ENCODE measurements at places on chromosomes 3 and 15. TPM values are rescaled to one million over a fixed set of nuclear protein-coding genes. Genes with fewer than 3 reads are reported as not detected.

- no peak overlapping the region for H3K27ac ChIP-seq
- H3K4me3 ChIP-seq = no peak overlapping the region
- H3K36me3 ChIP-seq = no peaks in the 10 kb centered on the region
- no peak for DNase-seq
- H3K27me3 ChIP-seq = peaks cover 2% of the 10 kb centered on the region
- H3K4me1 ChIP-seq = no peaks in the 10 kb centered on the region
Observed at GRCh38 chr3:151112731-151113130, 27.3 kb downstream of the MED12L start.

- no peak overlapping the region for H3K27ac ChIP-seq
- H3K4me3 ChIP-seq = no peak overlapping the region
- H3K36me3 ChIP-seq = no peaks in the 10 kb centered on the region
- DNase-seq = no peak
Observed at GRCh38 chr15:79987969-79988368, 17.0 kb upstream of the BCL2A1 start.

Gene PGBD4
- 2.3 TPM for total RNA-seq

Gene HRH1
- total RNA-seq = not detected

GRCh38 chr3:197021729-197022404 is 7.8 kb downstream of the MELTF start:
- H3K27ac ChIP-seq = no peak overlapping the region
- no peak for DNase-seq
- no peaks in the 10 kb centered on the region for H3K36me3 ChIP-seq

Gene TRPM1
- total RNA-seq = not detected

Gene FBXW12
- total RNA-seq = not detected

GRCh38 chr3:23591374-23591773 is 214.4 kb upstream of the UBE2E1 start:
- H3K27ac ChIP-seq = no peak overlapping the region
- H3K4me3 ChIP-seq = no peak overlapping the region
- no peaks in the 10 kb centered on the region for H3K4me1 ChIP-seq

DNA sequence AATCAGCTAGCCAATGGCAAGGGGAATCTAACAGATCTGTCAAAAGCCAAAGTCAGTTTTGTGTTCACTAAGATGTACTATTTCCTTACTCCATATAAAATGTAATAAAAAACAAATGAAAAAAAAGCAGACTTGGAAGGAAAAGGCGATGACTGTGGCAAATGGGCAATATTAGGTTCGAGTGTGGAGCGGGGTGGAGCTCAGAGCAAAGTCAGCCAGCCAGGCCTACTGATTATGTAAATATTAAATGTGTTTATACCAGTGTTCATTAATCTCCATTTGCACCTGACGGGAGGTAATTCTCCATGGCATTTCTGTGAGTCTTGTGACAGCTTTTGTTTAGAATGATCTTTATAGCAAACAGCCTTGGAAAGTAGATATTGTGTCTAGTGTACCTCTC is 96.2 kb upstream of the KCNMB2 start:
- H3K4me3 ChIP-seq = no peak overlapping the region
- DNase-seq = no peak
- H3K4me1 ChIP-seq = no peaks in the 10 kb centered on the region
- H3K27ac ChIP-seq = no peak overlapping the region
- no peaks in the 10 kb centered on the region for H3K27me3 ChIP-seq

DNA sequence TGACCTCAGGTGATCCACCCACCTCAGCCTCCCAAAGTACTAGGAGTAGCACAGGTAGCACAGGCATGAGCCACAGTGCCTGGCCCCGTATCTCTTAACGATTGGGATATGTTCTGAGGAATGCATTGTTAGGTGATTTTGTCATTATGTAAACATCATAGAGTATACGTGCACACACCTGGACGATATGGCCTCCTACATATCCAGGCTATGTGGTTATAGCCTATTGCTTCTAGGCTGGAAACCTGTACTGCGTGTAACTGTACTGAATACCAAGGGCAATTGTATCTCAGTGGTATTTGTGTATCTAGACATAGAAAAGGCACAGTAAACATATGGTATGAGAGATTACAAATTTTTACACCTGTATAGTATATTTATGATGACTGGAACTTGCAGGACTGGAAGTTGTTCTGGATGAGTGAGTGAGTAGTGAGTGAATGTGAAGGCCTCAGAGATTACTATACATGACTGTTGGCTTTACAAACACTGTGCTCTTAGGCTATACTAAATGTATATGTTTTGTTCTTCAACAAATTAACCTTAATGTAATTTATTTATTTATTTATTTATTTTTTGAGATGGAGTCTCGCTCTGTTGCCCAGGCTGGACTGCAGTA is 120.7 kb downstream of the MBNL1 start:
- H3K36me3 ChIP-seq = peaks cover 60% of the 10 kb centered on the region
- H3K4me3 ChIP-seq = no peak overlapping the region
- DNase-seq = no peak
- no peak overlapping the region for H3K27ac ChIP-seq

DNA sequence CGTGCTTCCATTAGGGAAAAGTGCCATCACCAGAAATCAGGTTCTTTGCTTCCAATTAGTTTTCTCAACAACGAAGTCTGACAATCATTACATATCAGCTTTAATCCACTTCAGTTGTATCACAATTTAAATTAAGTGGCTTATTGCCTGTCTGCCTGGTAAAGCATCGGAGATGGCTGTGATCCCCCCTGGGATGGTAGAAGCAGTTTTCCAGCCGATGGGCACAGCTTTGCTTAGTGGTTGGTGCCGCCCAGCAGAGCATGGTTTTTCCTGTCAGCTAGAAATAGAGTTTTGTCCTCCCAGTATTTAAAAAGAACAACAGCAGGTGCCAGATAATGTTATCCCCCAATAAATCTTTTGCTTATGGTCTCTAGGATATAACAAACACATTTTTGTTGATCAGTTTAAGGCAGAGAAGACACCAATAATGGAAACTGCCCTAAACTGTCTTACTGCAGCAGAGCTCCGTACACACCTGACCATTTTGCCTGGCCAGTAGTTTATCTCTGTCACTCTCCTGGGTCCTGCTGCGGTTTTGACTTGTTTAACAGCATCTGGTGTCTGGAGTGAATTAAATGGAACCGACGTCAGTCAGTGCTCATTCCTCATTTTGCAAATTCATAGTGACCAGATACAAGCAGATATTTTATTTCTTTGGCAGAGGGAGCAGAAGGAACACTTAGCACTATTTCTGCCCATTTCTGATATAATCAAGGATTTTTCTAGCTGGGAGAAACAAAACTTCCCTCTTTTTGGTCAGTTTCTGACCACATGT is 79.1 kb downstream of the SLC49A4 start:
- H3K4me1 ChIP-seq = peaks cover 7% of the 10 kb centered on the region
- DNase-seq = no peak
- H3K36me3 ChIP-seq = peaks cover 3% of the 10 kb centered on the region
- no peak overlapping the region for H3K4me3 ChIP-seq
- H3K27me3 ChIP-seq = no peaks in the 10 kb centered on the region
- no peak overlapping the region for H3K27ac ChIP-seq

GRCh38 chr3:115272036-115272824 is 125.1 kb upstream of the ZBTB20 start:
- H3K36me3 ChIP-seq = no peaks in the 10 kb centered on the region
- H3K4me3 ChIP-seq = no peak overlapping the region
- no peaks in the 10 kb centered on the region for H3K27me3 ChIP-seq
- H3K4me1 ChIP-seq = no peaks in the 10 kb centered on the region

Gene COL8A1
- not detected for total RNA-seq

- H3K4me3 ChIP-seq = no peak overlapping the region
- no peaks in the 10 kb centered on the region for H3K36me3 ChIP-seq
- DNase-seq = no peak
- no peaks in the 10 kb centered on the region for H3K4me1 ChIP-seq
- H3K27ac ChIP-seq = no peak overlapping the region
Observed at GRCh38 chr3:134903837-134904236, 108.8 kb downstream of the EPHB1 start.

- DNase-seq = no peak
- H3K27ac ChIP-seq = peak overlapping the region; percentile 47
- H3K36me3 ChIP-seq = peaks cover 5% of the 10 kb centered on the region
Observed at GRCh38 chr3:150635526-150635925, 32.4 kb downstream of the SELENOT start.

Gene TMEM158
- total RNA-seq = not detected

Gene XIRP1
- total RNA-seq = not detected

Gene CCDC191
- 3.6 TPM for total RNA-seq

Gene CEP19
- total RNA-seq = 0.36 TPM

GRCh38 chr3:17580901-17581300 is 161.5 kb downstream of the TBC1D5 start:
- H3K27ac ChIP-seq = no peak overlapping the region
- DNase-seq = peak; percentile 7
- no peaks in the 10 kb centered on the region for H3K4me1 ChIP-seq
- no peaks in the 10 kb centered on the region for H3K36me3 ChIP-seq
- no peak overlapping the region for H3K4me3 ChIP-seq

- H3K36me3 ChIP-seq = no peaks in the 10 kb centered on the region
- no peaks in the 10 kb centered on the region for H3K27me3 ChIP-seq
- no peak for DNase-seq
- H3K4me1 ChIP-seq = no peaks in the 10 kb centered on the region
Observed at GRCh38 chr3:40885430-40885829, 313.9 kb upstream of the CTNNB1 start.

DNA sequence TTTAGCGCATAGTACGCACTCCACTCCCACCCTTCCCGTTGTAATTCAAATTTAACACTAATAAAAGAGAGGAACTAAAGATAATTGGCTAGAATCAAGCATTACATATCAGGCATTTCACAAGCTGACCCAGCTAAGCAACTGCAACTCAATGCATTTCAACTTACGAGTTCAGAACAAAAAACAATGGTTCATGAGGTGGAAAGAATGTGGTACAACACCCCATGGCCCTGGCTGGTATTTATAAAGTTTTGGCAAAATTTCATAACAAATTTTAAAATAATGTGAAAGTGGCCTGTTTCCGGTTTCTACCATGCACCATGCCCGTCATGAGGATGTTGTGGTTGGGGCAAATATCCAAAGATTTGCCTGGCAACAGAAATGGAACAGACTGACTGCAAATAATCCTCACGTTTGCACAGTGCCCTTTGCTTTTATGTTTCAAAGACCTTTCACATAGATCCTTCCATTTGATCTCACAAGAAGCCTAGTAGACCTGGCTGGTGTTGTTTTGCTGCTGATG is 455.3 kb upstream of the NR2F2 start:
- H3K36me3 ChIP-seq = no peaks in the 10 kb centered on the region
- no peaks in the 10 kb centered on the region for H3K4me1 ChIP-seq
- no peak overlapping the region for H3K4me3 ChIP-seq
- H3K27me3 ChIP-seq = no peaks in the 10 kb centered on the region

DNA sequence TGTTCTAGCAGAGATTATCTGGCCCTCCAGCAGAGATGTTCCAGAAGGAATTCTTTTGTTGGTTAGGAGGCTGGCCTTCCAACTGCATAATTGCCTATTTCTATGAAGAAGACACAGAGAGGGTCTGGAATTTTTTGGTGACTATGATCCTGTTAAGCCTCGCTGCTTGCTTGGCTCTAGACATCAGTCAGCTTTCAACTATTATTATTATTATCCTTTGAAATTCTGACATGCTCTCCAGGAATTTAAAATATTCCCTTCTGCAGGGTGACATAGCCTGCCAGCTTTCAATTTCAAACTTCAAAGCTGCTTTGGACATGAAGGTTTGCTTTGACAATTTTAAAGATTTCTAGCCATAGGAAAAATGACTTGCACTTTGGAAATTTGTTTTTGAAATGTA is 26.3 kb upstream of the ZNF148 start:
- no peak overlapping the region for H3K4me3 ChIP-seq
- H3K27me3 ChIP-seq = no peaks in the 10 kb centered on the region
- no peak for DNase-seq
- H3K4me1 ChIP-seq = no peaks in the 10 kb centered on the region
- no peaks in the 10 kb centered on the region for H3K36me3 ChIP-seq

GRCh38 chr3:63132461-63133250 is 145.5 kb upstream of the SYNPR start:
- no peak for DNase-seq
- no peak overlapping the region for H3K27ac ChIP-seq
- H3K36me3 ChIP-seq = no peaks in the 10 kb centered on the region
- H3K4me1 ChIP-seq = no peaks in the 10 kb centered on the region
- no peaks in the 10 kb centered on the region for H3K27me3 ChIP-seq

DNA sequence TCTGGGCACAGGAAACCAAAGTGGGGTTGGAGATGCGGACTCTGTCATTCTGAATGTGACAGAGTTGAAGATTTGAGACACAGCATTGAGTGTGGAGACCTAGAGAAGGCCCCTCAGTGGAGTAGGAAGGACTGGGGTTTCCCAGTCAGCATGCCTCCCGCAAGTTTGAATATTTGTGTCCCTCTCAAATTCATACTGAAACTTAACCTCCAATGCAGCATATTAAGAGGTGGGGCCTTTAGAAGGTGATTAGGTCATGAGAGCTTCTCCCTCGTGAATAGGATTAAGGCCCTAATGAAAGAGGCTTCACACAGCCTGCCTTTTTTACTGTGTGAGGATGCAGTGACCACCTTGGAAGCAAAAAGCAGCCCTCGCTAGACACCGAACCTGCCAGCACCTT is 8.0 kb downstream of the HDDC3 start:
- no peak overlapping the region for H3K4me3 ChIP-seq
- H3K27me3 ChIP-seq = no peaks in the 10 kb centered on the region
- peaks cover 23% of the 10 kb centered on the region for H3K36me3 ChIP-seq
- DNase-seq = no peak

Gene P2RY14
- total RNA-seq = not detected

DNA sequence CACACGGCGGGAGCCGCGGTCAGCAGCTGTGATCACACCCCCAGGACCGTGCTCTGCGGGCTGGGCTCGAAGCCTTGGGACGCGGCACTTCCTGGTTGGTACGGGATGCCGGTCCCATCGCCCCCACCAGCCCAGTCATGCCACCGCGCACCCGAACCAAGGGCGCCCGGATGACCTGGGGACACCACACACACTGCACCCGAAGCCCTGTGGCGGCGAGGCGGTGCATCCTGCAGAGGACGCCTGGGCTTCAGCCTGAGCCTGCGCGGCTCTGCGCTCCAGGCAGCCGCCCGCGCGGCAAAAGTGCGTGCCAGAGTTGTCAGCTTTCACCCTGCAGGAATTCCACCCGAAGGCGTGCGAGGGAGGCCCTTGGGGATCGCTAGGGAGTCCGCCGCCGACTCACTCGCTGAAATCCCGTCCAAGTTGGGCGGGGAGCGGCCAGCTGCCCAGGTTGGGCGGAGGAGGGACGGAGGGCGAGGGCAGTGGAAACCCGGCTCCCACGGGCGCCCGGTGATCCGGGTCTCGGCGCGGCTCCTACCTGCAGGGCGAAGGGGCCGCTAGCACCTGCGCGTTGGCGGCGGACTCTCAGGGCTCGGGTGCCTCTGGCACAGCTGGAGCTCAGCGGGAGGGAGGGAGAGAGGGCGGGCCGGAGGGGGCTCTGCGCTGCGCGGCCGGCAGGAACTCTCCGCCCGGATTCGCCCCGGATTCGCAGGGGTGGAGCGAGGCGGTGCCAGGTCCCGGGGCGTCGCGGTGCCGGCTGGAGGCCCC is at the start of gene PLD1:
Gene PLD1, minus strand, starts transcription at position 623 of the 768 bp plus-strand sequence. CDS start 72,432 bp downstream, outside the sequence.
- no peaks in the 10 kb centered on the region for H3K36me3 ChIP-seq
- DNase-seq = peak; percentile 32
- peak within 1 kb of the TSS; percentile 64 for H3K4me3 ChIP-seq

Gene SLC28A1
- not detected for total RNA-seq
